ENCODE measurements at places on chromosomes 6 and 20.

GRCh38 chr6:149076355-149076734, 241.2 kb upstream of the TAB2 start:
- no peak for DNase-seq

GRCh38 chr6:44316481-44316880, 3.3 kb upstream of the AARS2 start:
- DNase-seq: no peak

DNA sequence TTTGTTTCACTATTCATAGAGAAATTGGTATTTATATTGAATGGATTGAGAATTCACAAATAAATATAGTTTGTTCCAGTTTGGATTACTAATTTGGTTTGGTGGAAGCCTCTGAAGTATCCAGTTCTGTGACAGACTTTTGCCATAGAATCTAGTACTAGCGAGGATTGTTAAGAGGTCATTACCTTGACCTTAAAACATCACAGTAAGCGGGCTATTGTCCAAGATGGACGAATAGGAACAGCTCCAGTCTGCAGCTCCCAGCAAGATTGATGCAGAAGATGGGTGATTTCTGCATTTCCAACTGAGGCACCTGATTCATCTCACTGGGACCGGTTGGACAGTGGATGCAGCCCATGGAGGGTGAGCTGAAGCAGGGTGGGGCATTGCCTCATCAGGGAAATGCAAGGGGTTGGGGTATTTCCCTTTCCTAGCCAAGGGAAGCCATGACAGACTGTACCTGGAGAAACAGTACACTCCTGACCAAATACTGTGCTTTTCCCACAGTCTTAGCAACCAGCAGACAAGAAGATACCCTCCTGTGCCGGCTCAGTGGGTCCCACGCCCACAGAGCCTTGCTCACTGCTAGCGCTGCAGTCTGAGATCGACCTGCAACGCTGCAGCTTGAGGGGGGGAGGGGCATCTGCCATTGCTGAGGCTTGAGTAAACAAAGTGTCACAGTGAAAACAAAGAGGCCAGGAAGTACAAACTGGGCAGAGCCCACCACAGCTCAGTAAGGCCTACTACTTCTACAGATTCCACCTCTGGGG, 66.4 kb upstream of the NEDD9 start:
- DNase-seq: no peak

- DNase-seq: no peak
These were observed 150.2 kb downstream of the FOXC1 start for GRCh38 chr6:1759870-1760269.

DNA sequence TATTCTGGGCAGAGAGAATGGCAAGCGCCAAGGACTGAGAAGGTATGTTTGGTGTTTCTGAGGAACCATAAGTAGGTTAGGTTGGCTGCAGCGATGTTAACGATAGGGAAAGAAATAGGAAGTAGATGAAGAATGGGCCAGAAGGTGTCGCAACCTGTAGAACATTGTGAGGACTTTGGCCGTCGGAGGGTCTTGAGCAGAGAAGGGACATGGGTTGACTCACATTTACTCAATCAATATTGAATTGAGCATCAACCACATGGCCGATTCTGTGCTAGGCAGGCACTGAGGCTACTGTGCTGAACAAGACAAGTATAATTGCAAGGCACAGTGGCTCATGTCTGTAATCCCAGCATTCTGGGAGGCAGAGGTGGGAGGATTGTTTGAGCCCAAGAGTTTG, 26.8 kb upstream of the RPN2 start:
- DNase-seq: no peak

DNA sequence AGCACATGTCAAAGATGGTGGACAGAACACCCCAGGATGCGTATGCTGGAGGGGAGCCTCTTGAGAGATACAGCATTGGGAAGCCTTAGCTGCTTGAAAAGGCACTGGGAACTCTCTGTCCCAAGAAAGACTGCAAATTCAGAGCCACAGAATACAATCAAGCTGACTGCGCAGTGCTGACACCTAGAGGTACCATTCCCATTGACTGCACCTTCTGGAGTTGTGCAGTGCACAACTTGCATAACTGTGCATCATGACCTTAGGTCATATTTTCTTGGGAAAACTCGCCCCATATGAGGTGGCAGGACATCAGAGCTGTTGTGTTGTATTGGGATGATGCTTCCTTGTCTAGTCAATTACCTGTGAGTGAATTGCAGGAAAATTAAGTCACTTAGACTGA, 646.5 kb upstream of the NOX3 start:
- no peak for DNase-seq

- DNase-seq: no peak
These were observed 371.2 kb upstream of the SULF2 start for GRCh38 chr20:48156521-48156920.

DNA sequence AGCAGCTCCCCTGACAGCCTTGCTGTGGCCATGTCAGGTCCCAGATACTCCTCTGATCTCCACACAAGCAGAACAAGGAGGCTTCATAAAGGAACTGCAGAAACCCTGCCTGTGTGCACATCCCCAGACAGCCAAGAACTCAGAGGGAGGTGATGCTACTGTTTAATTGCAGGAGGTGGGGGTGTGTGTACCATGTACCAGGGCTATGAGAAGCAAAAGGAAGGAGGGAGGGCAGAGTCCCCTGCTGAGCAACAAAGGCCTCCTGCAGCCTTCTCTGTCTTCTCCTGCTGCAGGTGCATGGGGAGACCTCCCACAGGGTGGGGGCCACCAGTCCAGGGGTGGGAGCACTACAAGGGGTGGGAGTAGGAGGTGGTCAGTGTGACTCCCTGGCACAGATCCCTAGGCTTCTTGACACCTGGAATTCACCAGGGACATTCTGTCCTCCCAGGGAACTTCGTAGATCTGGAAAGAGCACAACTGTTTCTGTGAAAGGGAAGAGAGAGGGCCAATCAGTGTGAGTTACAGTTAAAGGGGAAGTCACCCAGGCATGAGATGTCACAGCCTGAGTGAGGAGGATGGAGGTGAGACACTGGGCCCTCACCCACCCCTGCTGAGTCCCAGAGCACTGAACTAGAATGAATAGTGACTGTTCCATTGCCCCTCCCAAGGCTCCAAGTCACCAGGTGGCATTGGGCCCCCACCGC, 2.8 kb downstream of the CST2 start:
- DNase-seq: no peak

GRCh38 chr6:16651871-16652270, 109.4 kb downstream of the ATXN1 start:
- DNase-seq: no peak

DNA sequence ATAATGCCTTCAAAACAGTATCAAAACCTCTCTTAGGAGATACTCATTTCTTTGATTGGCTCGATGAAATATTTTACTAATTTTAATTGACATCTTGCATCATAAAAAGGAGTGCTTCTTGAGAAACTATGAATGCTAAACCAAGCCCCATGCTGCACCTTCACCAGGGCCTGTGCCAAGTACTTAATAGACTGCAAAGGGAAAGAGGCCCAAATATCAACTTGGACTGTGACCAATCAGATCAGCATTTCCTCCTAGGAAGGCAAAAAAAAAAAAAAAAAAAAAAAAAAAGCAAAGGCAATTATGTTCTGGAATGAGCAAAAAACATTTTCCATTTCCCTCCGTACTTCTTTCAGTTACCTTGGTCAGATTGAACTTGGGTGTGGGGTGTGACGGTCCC, 253.0 kb upstream of the SOX4 start:
- DNase-seq: no peak

DNA sequence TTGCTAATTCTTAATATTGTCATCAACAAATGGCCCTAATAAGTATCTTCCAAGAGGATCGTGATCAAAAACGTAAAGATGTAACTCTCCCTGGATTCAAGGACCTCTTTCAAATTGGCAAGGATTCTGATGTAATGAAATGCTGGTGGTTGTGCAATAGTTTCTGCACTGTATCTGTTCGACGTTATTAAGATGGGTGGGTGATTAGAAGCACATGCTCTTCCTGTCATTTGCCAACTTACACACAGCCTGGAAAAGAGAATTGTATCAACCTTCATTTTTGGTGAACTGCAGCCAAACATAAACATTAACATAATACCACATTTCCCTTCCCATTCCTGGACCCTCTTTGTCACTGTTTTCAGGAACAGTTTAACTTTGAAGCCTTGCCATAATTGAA, 9.8 kb downstream of the FOXQ1 start:
- no peak for DNase-seq

- no peak for DNase-seq
These were observed 22.9 kb upstream of the DDR1 start for GRCh38 chr6:30861257-30862048.

- DNase-seq: no peak
These were observed 20.8 kb upstream of the ERVFRD-1 start for GRCh38 chr6:11132194-11132888.

DNA sequence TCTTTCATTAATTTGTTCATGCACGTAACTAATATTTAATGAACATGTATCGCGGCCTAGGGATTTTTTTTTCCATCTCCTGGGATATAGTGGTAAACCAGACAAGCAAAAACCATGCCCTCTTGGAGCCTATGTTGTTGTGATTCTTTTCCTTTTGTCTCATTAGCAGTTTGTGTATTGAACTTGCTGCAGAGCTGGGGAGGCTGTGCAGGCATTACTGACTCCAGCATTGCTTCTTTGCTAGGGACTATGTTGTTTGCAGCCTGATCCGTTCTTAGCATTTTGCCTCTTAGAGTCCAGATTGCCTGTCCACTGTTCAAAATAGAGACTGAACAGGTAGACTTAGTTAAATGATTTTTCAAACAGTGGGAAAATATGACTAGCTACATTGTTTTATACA, 9.7 kb downstream of the SCAF8 start:
- DNase-seq: no peak

GRCh38 chr6:2244261-2245102, 923 bp downstream of the GMDS start:
- DNase-seq: no peak

DNA sequence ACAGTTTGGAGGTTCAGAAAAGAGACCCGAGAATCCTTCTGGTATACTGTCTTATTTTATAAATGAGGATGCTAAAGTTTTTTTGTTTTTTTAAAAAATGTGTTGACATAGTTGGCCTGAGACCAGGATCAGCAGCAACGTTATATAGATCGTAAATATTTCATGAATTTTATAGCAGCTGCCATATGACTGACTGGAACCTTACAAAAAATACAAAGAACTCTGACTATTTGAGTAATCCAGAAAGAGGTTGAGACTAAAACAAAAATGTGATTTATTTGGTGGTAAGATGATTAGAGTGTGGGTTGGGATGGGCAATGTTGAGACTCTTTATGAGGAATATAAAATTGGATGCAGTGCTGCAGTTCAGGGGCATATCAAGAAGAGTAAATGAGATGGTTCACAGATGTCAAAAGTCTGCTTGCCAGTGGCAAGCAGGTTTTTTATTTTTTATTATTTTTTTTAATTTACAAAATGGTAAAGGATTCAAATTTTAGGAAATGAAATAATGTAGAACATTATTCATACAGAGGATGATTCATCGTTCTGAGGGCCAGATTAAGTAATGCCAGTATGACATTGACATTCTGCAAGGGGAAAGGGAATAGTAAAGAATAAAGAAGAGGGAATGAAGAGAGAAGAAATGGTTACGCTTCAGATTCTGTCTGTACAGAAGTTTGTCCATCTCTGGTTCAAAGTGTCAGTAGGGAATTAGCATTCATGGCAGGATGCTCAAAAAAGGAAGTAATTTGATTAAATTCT, 58.5 kb downstream of the SCAF8 start:
- no peak for DNase-seq

- DNase-seq: peak; percentile 32
These were observed 142.4 kb downstream of the LRFN2 start for GRCh38 chr6:40444811-40445210.

DNA sequence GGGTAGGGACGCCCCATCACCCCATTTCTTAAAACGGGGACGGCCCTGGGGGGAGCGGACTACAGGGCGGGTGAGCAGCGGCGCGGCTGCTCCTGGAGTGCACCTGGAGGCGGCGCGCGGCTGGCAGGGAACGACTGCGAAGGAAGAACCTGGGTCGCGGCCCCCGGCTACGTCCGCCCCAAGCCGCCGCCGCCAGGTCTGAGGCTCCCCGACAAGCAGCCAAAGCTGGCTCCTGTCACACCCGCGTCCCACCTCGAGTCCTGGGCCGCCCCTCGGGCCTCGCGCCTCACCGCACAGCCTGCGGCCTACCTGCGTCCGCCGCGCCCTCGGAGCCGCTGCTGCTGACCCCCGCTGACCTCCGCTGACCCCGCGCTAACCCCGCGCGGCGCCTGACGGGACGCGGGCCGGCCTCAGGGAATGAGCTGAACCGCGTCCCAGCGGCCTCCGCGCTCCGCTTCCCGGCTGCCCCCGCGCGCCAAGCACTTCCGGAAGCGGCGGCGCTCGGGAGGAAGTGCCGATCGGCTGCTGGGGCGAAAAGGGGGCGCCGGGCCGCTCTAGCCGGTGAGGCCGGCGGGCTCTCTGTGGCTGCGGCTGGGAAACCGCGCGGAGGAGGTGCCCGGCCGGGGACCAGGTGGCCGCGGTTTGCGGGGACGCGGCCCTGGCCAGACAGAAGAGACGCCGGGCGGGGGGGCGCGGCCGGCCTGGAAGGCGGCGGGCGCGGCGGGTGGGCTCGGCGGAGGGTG, at the start of the genes ARFRP1 and ZGPAT:
ARFRP1 (minus strand) TSS at position 419 of the 743 bp plus-strand sequence. CDS start 885 bp downstream, outside the sequence.
ZGPAT (plus strand) TSS at position 482 of the 743 bp plus-strand sequence. CDS start 542 bp downstream, outside the sequence.
- DNase-seq: peak; percentile 62

DNA sequence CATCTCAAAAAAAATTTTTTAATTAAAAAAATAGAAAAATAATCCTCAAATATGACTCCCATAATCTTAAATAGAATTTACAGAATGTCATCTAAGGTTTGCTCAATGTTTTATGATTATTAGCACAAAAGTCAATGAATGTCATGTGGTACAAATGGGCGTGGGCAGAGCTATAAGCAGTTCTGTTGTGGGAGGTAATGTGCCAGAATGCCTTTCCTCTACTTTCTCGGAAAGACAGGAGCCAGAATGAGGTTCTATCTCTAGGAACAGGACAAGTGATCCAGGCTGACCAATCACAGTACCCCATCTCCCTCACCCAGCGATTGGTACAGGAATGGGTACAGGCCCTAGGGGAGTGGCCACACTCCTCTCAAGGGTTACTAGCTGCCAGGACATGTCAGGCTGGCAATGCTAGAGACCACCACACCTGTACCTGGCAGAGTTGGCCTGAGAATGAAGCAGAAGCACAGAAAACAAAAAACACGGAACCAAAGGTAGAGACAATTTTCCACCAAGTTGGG, 15.1 kb downstream of the RALGAPA2 start:
- DNase-seq: no peak

GRCh38 chr6:136918706-136919105, 3.4 kb upstream of the SLC35D3 start:
- no peak for DNase-seq

DNA sequence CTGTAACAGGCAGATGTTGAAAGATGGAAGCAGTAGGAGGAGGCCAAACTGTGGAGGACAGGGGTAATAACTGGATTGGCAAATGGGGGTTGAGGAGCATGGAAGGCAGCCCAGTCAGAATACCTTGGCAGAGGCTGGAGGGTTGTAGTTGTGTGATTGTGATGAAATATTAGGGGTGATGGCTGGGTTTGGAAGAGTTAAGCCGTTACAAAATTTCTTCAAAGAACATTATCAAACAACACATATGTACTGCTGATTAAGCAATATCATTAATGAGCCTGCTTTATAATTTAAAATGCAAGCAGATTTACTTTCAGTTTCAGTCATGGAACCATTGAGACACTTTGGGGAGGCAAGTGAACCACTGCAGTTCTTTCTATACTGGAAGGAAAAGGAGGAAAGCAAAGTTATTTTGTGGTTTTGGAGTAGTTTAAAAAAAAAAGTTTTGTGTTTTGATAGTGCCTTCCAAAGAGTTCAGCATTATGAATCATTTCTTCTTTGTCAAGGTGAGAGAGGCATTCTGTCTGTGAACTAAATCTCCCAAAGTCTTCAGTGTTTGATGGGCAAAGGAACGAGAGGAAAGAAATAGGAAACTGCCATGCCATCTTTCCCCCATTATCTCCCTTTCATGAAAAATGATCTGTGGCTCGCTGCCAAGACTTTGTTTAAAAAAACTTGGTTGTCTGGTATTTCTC, 20.7 kb downstream of the FOXO3 start:
- DNase-seq: no peak
